Stimulated activated CD8-positive, alpha-beta memory T cell treated with anti-CD3 and anti-CD28 coated beads, Interleukin-4, amount 100 ng/mL, for 24 hours (primary cell): ENCODE measurements at places on chromosomes 3 and 15.

- DNase-seq, result no peak
These were observed 271.3 kb upstream of the TOPAZ1 start for GRCh38 chr3:43970351-43970750.

GRCh38 chr3:84194029-84194428 lies 764.8 kb upstream of the CADM2 start:
- DNase-seq, result no peak

GRCh38 chr3:30615615-30616346 lies 9.4 kb downstream of the TGFBR2 start:
- no peak for DNase-seq

DNA sequence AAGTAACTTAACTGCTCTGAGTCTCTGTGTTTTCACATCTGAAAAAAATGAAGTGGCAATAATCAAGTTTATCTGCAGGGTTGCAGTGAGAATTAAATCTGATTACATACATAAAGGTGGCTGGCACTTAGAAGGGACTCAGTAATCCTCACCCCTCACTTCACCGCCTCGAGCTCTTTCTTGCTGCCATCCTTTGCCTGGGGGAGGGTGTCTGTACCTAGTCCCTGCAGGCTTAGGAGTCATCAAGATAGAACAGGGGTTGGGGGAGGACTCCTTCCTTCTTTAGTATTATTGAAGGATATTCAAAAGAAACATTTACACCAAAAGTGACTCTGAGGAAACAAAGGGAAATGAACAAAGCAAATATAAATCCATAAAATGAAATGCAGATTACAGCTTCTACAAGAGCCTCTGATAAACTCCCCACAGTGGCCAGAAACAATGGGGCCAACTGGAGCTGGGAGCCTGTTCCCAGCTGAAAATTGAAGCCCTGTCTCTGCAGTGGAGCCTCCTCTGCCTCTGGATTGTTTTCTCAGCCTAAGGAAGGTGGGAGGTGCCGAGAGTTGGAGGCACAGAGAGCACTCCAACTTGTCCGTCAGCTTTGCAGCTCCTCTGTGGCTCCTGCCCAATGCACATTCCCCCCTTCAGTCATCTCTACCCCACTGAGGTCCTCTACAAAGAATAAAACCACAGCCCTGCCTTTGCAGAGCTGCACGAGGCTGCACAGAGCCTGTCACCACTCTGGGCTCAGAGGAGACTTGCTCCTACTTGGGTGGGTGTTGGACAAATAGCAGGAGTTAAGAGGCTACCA lies 41.8 kb downstream of the CRYGS start:
- DNase-seq, result no peak

GRCh38 chr3:150255826-150256225 lies 152.3 kb upstream of the TSC22D2 start:
- no peak for DNase-seq

DNA sequence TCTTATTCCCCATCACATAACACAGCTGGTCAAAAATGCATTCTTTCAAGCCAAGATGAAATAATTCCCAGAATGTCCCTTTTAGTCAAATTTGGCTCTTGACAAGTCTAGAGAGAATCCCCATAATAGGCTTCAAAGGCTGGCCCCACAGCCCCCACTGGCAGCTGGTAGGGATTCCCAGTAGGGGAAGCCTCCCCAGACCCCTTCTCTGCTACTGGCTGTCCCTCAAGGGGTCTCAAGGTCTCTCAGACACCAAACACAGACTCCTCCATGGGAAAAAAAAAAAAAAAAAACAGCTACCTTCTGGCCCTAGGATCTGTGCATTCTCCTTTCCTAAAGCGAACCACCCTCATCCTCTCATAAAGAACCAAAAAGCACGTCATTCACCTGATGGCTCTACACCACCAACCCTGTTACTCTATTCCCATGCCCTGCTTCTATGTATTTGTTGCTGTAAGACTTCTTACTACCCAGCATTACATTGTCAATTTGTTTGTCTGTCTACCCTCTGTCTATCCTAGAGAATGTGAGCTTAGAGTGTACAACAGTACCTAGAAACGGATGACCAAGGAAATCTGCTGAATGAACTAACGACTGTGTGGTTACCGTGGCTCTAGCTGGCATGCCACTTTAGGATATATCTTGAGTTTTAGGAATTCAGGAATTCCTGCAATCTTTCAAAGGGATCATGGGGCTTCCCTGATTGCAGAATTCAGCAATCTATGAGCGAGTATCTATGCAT lies 164.1 kb upstream of the NSMCE3 start:
- no peak for DNase-seq

GRCh38 chr15:98232761-98233160 lies 272.3 kb downstream of the ARRDC4 start:
- no peak for DNase-seq

DNA sequence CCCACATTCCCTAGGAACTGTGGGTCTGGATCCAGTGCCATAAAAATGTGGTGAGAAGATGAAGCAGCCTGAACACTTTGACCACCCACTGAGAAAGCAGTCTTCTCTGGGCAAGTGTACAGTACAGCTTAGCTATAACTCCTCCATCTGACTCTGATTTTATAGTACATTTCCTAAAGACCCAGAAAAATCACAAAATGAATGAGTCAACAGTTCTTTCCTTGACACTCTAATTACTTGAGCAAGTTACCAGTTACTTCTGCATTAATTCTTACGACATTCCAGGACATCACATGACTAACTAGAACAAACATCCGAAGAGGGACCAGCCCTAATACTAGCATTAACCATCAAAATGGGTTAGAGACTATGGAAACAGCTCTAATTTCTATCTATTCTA lies 148.1 kb upstream of the PEX5L start:
- no peak for DNase-seq

DNA sequence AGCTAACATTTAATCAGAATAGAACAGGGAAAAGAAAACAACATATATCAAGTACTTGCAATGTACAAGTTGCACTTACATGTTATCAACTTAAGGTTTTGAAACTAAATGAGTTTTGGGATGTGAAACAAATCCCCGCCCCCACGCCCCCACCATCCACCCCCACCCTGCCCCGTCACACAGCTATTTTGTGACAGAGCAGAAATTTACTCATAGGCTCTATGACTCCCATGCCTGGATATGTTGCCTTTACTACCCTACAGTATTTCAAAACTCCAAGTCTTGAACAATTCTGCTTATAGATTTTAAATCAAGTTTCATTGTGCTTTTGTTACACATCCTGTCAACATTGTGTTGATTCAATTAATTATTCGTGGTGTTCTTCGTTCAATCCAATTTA lies 18.1 kb upstream of the IL1RAP start:
- no peak for DNase-seq

DNA sequence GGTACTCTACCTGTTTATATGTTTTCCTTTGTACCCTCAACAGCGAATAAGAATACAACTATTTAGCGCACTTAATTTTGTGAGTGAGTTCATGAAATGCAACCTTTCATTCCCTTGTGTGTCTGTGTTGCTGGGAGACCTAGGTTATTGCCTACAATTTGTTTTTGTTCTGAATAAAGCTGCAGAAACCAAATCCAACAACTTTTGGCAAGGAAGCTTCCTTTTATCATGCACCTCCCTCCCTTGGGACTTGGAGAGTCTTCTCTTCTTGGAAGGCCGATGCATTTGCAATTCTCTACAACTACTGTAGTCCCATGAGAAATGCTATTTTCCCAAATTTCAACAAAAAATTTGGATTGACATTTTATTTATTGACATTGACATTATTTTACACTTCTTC lies 1002.4 kb upstream of the CADM2 start:
- no peak for DNase-seq

GRCh38 chr3:58874248-58874741 lies 175.5 kb downstream of the CFAP20DC start:
- DNase-seq, result no peak

DNA sequence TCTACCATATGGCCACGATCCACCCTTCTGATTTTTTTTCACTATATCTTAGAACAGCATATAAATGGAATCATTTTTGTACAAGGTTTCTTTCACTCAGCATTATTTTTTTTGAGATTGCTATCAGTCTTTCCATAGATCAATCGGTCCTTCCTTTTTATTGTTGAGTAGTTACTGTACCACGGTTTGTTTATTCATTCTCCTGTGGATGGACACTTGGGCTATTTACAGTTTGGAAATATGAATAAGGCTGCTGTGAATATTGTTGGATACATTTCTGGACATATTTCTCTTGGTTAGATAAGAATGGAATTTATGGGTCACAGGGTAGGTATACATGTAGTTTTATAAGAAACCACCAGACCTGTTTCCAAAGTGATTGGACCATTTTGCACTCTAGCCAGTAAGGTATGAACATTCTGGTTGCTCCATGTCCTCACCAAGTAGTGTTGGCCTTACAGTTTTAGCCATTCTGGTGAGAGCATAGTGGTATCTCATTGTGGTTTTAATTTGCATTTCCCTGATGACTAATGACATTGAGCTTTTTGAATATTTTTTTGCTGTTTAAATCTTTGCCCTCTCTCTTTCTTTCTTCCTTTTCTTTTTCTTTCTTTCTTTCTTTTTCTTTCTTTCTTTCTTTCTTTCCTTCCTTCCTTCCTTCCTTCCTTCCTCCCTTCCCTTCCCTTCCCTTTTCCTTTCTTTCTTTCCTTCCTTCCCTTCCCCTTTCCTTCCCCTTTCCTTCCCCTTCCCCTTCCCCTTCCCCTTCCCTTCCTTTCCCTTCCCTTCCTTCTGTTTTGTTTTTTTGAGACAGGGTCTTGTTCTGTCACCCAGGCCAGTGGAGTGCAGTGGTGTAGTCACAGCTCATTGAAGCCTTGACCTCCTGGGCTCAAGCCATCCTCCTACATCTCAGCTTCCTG lies 49.2 kb downstream of the LRRK1 start:
- no peak for DNase-seq

DNA sequence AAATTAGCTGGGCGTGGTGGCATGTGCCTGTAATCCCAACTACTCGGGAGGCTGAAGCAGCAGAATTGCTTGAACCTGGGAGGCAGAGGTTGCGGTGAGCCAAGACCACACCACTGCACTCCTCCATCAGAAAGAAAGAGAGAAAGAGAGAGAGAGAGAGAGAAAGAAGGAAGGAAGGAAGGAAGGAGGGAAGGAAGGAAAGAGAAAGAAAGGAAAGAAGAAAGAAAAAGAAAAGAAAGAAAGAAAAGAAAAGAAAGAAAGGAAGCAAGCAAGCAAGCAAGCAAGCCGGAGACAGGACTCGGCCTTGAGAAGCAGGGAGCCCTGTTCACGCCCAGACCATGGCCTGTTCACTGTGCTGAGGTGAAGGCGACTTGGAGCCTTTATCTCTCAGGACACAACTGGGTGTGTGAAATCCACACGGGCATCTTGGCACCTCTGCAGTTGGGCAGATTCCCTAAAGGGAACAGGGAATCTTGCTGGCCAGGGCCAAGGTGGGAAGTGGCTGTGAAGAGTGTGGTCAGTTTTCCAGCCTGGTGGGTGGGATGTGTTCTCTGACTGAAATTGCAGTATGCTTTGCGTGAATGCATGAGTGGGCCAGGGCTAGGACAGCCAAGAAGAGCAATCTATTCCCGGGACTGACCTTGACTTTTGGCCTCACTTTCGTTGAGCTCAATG lies 90.3 kb downstream of the CORO2B start:
- DNase-seq, result no peak

DNA sequence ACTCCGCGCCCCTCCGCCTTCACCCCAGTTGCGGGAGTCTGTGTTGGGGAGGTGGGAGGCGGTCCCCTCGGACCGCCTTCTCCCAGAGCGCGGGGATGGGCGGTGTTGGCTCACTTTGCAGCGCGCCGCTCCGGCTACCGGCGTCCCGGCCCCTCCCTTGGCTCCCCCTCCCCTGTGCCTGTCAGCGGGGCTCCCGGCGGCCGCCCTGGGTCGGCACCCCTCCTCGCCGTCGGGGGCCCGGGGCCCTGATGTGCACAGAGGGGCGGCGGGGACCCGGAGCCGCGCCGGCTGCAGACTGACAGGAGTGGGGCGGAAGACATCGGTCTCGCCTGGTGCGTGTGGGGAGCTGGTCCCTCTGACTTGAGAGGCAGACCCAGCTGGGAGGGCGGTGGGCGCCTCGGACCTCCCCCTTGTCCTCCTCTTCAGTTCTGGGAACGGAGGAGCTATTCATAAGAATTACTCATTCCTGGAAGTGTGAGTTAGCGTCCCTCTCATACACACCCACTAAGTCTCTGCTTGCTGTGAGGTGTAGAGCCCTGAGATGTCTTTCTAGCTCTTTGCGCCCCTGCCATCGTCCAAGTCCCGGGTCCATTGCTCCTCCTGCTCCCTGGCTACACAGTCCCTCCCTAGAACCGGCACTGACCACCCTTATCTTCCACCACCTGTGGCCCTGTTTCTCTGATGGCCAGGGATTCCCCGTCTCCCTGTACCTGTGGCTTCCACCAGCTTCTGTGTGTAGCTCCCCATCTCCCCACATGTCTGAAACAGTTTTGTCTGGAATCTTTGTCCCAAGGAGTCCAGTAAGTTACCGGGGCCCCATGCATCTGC lies 42.3 kb upstream of the ROPN1 start:
- DNase-seq, result no peak

DNA sequence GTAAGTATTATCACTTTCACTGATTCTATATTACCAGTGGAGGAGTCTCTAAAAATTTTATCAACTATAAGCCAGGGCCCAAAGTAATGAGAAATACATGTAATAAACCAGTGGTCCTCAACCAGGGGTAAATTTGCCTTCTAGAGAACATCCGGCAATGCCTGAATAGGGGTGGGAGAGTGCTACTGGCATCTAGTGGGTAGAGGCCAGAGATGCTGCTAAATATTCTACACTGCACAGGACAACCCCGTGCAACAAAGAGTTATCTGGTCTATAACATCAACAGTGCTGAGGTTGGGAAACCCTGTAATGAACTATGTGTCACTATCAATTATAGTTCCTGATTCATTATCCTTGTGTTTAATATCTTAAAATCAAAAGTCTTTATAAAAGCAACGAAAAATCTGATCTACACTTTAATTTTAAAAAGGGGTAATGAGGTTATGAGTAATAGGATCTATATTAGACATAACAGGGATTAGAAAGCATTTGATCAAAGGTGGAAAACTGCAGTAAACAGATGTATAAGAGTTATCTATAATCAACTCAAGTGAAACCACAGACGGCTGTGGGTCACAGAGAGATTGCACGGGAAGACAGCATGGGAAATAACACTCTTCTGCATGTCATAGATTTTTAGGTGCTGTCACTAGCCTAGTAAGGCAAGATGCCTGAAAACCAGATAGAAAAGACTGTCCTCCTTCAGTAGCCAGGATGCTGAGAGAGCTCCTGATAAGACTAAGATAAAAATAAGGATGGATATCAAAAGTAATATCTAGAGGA lies 2.0 kb downstream of the LYSMD2 start:
- DNase-seq, result no peak

DNA sequence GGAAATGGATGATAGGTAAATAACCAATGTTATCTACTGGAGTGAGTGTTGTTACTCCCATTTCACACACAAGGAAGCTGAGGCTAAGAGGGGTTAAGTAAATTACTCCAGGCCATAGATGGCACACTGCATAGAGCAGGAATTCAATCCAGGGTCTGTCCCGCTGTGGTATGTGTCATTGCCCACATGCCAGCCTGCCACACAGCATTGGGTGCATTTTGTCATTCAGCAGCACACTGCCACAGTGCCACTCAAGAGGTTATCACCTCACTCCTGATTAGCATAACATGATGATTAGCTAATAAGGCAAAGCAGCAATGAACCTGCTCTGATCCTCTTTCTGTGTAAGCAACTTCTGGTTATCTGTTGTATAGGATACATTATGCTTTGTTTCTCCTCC lies 157.4 kb upstream of the CTNNB1 start:
- DNase-seq, result no peak

GRCh38 chr3:12399226-12399625 lies 85.1 kb upstream of the TSEN2 start:
- DNase-seq, result no peak

GRCh38 chr3:158470944-158471638 lies 99.9 kb upstream of the MLF1 start:
- no peak for DNase-seq

- DNase-seq, result no peak
These were observed 7.9 kb downstream of the PCLAF start for GRCh38 chr15:64373360-64373759.

GRCh38 chr3:112681822-112682325 lies 40.9 kb upstream of the CCDC80 start:
- DNase-seq, result no peak
